Testis (tissue), 5 donors: ENCODE measurements at places on chromosomes 11 and 22. TPM values are rescaled to one million over a fixed set of nuclear protein-coding genes. Genes with fewer than 3 reads are reported as not detected.

The KRTAP5-7 gene
- 0.94 TPM for total RNA-seq

The HORMAD2 gene
- total RNA-seq, result 14.7 TPM

The FAM181B gene
- 1.1 TPM for total RNA-seq

The PGA5 gene
- total RNA-seq, result 0.39 TPM

The CCDC73 gene
- total RNA-seq, result 14.3 TPM

The NELL1 gene
- total RNA-seq, result 4.9 TPM

The RAG1 gene
- total RNA-seq, result 3.5 TPM

The KCNJ1 gene
- total RNA-seq, result 0.12 TPM

The OR51B2 gene
- not detected for total RNA-seq

The PLA2G3 gene
- total RNA-seq, result 0.68 TPM

The APLNR gene
- 1.1 TPM for total RNA-seq

The APBB1 gene
- total RNA-seq, result 42.6 TPM

GRCh38 chr11:119995730-119996491 is 142.0 kb downstream of the TRIM29 start:
- DNase-seq, result no peak

DNA sequence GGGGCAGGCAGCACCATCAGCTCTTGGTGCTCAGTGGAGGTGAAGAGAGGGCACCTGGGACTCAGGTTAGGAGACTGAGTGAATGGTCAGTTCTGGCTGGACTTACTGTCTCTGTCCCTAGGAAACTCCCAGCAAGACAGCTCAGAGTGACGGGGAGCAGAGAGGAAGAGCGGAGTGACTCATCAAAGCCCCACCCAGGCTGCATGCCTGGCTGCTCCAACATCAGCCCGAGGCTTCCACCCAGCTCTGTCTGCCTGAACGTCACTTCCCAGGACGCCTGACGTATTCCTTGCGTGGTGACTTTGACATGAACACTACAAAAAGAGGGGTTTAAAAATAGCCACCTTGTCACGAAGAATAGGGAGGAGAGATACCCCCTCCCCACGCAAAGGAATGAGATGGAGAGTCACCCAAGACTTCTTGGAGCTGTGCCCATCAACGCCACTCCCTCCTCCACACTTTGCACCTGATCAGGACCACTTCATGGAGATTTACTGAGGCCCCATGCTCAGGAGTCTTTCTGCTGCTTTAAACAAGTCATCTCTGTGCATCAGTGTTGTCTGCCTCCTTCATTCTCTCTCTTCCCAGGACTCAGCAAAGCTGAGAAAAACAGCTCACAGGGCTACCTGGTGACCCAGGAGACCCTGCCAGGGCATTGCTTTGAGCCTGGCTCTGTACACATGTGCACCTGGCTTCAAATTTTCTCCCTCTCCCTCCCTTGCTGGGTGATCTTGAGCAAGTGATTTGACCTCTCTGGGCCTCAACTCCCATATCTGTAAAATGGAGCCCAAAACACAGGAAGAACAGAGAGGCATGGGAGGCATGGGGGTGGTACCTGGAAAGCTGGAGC is 83.1 kb downstream of the MN1 start:
- peak; percentile 49 for DNase-seq

DNA sequence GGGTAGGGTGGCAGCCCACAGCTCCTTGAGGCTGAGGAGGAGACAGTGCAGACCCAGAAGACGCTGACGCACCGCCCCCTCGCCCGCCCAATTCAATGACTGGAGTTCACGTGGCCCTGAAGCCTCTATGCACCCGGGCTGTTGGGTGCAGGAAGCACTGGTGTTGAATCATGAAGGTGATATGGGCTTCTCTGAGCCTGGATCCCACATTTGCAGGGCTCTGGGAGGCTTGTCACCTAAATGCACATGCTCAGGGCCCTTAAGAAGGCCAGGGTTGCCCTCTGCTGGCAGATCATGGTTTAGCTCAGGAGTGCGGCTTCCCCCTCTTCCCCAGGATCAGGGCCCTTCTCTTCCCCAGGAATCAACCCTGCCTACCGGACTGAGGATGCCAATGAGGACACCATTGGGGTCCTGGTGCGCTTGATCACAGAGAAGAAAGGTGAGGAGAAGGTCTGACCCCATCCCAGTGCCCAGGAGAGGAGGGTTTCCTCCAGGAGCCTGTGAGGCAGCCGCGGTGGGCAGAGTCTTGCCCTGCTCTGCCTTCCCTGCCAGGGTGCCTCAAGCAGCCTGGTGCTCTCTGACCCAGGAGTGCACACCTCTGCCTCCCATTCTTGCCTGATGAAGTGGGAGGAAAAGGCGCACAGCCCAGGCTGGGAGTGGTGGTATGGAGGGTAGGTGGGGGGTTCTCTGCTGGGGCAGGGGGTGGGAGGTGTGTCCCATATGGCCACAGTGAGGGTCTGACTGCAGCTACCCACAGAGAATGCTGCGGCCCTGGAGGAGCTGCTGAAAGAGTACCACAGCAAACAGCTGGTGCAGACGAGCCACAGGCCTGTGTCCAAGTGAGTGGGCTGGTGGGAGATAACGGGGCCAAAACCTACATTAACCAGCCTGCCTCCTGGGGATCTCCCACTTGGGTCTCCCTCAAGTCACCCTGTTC is 17.5 kb downstream of the RELT start:
- DNase-seq, result peak; percentile 86

GRCh38 chr11:118068206-118068944 is 8.5 kb upstream of the TMPRSS4 start:
- DNase-seq, result no peak

GRCh38 chr11:75263944-75264349 is 23.4 kb downstream of the TPBGL start:
- no peak for DNase-seq

DNA sequence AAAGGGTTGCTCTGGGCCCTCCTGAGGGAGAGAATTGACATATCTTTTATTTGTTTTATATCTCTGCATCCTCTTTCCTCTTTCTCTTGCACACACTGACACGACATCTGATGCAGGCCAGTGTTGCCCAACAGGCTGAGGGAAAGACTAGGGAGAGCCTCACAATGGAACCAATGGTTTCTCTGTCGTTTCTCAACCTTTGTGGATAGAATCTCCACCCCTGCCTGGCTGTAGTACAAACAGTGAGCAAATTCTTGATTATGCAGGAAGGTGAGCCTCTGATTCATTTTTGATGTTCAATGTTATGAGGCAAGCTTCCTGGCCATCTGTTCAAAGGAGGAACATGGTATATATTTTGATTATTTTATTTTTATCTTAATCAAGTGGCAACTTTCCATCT is 49.8 kb upstream of the PLET1 start:
- DNase-seq, result no peak

DNA sequence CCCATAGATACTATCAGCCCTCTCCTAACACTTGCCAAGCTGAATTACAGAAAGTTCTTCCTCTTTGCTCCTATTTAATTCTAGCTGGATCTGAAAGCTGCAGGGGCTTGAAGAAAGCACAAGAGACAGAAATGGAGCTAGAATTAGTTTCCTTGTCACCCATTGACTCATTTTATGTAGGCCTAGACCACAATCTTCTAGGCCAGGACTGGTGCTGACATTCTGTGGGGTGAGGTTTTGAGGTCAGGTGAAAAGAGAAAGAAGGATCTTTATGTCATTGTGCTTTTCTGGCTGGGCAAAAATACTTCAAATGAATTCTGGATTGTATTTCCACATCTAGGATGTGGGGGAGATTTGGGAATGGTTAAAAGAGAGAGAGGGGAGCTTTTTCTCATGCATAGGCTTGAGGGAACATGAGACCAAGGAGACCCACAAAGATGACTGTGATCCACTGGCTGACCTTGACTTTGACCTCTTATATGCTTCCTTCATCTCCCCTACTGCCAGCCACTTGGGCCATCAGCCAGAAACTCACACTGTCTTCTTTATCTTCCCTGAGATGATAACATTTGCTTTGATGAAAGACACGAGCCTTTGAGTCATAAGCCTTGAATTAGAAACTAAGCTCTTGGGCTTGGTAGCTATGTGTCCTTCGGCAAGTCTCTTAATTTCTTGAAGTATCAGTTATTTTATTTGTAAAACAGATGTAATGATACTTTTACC is 274.9 kb upstream of the CADM1 start:
- peak; percentile 82 for DNase-seq

DNA sequence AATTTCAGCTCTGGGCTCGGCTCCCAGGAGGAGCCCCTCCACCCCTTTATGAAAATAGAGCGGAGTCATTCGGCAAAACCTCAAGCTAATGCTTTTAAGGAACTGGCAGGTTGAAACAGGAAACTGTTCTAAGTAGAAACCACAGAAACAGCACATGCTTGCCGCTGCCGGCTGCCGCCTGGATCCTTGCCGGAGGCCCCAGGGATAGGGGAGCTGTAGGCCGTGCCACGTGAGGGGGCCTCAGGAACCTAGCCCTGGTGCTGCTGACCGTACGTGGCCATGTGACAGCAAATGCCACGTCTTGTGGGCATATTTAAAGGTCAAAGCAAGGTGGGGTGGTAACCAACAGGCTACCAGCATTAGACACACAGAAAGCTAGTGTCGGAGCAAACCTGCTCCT is 77.9 kb upstream of the TIMP3 start:
- DNase-seq, result peak; percentile 70

DNA sequence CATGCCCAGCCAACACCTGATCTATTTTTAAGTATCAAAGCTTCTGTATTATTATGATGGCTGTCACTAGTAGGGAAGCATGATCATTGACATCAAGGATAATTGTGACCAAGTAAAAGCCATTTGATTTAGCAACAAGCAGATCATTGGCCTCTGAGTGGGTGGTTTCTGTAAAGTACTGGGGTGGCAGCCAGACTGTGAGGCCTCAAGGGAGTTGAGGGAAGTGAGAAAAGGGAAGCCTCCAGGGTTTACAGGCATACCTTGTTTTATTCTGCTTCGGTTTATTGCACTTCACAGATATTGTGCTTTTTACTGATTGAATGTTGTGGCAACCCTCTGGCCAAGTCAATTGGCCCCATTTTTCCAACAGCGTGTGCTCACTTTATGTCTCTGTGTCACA is 60.1 kb downstream of the PRR5L start:
- no peak for DNase-seq

- DNase-seq, result no peak
Measured at GRCh38 chr22:25582946-25583345, 18.5 kb downstream of the GRK3 start.

- DNase-seq, result peak; percentile 49
Measured at GRCh38 chr22:38080850-38081635, 2.9 kb downstream of the SLC16A8 start.

GRCh38 chr11:131185915-131186314 is 184.5 kb upstream of the NTM start:
- DNase-seq, result peak; percentile 32

DNA sequence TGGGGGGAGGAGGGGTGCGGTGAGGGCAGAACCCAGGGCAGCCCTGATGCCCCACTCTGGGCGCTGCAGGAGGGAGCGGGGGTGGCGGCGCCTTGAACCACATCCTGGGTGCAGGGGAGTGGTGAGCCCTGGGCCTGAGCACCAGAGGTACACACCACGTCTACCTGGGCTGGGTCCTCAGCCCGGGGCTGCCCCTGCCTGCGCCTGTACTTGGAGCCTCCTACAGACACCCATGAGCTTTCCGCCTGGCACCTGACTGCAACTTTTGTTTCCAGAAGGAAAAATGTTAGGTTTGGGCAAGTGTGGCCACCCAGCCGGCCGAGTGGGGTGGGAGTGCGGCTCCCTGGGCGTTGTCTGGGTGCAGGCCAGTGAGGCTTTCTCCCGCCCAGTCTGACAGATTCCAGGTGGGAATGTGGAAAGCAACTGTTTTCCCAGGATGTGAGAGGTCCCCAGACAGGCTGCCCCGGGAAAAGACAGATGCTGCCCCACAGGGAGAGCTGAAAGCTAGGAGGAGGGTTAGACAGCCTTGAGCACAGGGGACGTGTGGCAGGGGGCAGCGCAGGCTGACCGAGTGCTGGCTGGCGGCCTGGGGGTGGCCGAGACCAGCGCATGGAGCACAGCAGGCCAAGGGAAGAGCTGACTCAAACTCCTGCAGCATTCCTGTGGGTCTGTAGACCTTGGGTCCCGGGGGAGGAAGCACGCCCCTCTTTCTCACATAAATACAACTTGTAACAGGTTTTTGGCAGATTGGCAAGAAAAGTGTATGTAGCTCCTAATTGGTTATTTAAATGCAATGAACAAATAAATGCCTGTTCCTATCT is 44.1 kb downstream of the GNB1L start:
- peak; percentile 64 for DNase-seq

DNA sequence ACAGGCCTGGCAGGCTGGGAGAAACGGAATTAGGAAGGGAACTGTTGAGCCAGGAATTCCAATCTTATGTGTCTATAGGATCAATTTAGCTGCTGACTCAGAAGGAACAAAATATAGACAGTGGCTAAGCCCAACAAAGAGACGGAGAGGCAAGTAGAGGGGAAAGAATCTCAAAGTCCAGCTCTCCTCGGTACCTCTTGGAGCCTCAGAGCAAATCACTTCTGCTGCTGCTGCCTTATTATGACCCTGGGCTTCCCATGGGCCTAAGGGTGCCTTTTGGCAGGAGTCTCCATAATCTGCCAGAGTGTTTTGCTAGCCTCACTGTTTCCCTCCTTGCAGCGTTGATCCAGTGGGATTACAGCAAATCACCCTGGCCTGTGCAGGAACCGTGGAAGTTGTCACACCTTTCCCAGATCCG is 31.7 kb downstream of the PAX6 start:
- no peak for DNase-seq

- no peak for DNase-seq
Measured at GRCh38 chr22:40368016-40368415, 2.4 kb upstream of the SGSM3 start.

GRCh38 chr11:21072558-21072957 is 403.2 kb downstream of the NELL1 start:
- no peak for DNase-seq

DNA sequence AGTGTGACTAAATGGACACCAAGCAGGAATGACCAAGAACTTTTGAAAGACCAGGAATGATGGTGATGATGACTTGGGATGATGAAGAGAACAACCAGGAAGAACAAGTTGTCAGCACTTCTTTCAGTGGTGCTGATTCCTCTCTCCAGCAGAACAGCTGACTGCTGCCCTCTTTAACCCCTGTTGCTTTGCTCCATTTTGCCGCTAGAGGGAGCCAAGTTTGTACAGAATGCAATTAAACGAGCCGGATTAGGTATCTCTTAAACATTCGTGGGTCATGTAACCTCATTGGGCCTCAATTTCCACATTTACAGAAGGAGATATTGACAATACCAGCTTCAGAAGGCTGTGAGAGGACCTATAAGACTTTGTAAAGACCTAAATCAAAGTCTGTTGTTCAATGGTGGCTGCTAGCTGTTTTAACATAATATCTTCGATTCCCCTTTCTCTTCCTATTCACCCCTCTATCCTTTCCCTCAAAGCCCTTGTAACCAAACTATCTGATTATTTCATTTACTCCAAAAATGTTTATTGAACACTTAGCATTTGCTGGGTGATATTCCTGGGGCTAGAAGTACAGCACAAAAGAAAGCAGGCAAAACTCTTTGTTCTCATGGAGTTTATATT is 1.9 kb downstream of the OR4S1 start:
- DNase-seq, result peak; percentile 77
